ENCODE measurements at places on chromosomes 6 and 20.

DNA sequence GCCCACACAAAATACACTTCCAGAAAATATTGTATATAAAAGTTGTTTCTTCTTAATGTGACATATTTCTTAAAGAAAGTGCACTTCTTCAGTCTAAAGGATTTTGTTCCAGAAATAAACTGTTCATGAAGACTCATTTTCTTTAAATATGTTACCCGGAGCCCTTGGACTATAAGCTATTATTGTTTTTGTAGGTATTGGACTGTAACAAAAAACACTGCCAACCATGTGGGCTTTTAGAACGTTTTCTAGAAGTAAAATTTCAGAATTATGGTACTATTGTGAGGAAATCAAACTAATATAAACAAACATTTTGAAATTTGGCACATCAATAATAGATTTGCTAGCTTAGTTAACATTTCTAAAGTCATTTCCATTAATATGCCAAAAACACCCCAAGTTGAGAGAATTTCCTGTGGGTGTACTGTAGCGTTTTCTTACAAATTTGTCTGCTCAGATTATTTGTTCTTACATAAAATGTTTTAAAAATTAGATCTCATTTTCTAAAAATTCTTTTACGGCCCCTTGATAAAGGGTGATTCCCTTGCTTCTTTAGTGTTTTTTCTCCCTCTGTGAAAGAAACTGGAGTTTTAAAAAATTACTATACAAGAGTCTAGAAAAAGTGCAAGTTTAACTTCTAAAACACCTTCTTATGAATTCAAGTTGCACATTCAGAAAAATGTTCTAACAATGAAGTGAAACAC lies 3.4 kb downstream of the NKX2-4 start:
- no peak for DNase-seq

DNA sequence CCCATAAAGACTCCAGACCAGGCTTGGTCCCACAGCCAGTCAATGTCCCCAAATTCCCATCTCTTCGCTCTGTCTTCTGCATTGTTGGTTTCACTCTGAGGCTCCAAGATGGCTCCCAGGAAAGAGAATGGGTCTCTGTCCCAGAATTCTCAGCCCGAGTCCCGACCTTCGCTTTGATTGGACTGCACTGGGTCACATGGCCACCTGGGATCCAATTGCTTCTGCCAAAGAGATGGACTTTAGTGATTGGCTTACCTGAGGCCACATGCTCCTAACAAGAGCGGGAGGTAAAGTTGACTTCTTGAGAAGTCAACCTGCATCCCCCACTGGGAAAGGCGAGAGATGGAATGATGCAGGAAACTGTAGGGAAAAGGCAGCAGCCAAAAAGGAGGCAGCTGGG lies 104.7 kb upstream of the PMEPA1 start:
- no peak for DNase-seq

DNA sequence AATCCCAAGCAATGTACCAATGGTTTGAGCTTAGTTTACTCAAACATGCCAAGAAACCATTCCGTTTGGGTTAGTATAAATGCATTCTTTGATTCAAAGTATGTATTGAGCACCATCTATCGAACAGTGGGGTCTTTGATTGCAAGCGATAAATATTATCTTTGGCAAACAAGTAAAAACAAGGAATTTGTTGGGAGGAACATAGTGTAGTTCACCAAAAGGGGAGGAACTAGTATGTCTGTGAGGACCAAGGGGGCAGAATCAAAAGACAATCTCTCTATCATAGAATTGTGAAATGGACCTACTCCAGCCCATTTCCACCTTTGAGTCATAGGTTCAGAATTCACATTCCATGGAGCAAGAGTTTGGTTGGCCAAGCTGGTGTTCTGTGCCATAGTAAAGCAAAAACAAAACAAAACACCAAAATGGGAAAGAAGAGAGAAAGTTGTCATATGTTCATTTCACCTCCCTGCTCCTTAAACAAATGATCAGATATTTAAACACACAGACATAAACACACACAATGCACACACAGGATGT lies 266.0 kb downstream of the TSHZ2 start:
- DNase-seq = no peak

- DNase-seq = peak; percentile 62
Observed at GRCh38 chr20:43187476-43188233, 2.1 kb downstream of the PTPRT start.

DNA sequence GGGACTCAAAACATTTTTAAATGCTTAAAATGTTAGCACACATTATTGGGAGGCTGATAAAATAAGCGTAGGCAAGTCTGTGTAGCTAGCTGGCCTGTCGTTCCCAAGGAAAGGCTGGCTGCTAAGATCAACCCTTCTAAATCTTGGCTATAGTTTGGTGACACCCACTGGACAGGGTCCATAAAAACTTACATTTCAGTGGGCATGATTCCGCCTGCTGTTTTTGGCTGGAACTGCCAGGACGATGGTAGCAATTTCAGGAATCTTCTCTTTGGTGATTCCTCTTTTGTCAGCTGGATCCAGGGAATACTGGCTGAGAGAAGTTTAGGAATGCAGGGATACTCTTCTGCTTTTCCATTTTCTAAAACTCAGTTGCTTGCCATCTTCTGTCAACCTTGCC lies 162.2 kb downstream of the NKAIN2 start:
- DNase-seq = no peak

DNA sequence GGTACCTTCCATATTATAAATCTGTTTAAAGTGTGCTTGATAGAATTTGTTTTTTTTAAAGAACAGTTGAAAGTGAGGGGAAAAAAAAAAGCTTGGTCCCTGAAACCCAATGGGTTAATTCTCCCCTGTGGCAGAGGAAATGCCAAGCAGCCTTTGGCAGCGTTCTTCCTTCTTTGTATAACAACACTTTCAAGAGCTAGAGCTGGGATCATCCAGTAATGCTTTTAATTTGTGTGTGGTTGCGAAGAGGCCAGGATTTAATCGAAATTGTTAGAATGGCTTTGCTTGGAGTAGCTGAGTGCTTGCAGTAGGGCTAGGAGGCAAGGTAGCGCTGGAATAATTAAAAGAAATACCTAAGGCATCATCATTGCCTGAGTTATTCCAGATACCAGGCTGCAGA lies 692.0 kb downstream of the DHX35 start:
- DNase-seq = no peak

DNA sequence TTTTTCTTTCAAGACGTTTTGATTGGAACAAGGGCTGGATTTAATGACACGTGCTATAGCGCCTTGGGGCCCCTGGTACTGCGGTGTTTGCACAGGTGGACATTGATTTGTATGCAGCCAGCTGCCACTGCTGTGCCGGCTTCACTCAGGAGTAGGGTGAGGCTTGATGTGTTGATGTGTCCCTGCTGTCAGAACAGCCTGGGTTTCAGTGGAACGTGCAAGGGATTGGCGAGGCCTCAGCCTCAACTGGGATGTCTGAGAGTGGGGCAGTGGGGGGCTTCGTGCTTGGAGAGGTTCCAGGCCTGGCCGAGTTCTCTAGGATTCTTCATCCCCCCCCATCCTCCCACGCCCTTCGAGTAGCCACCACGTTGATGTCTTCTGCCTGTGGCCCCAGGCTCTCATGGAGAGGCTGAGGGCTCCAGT lies 23.0 kb downstream of the PYGB start:
- DNase-seq = no peak

DNA sequence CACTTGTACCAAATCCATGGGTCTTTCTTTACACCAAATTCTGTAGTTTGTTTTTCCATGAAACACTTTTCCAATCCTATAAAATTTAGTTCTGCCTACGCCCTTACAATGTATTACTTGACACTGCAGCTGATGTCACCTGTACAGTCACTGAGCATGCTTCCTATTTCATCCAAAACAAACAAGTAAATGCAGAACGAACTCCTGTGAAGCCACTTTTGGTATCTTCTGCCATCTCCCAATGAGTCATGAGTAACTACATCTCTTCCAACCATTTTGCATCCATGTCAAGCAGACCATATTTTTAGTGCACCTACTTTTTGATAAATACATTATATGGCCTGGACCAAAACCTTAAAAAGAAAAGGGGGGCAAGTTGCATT lies 42.4 kb downstream of the HDDC2 start:
- DNase-seq = no peak

GRCh38 chr6:1598886-1599285 lies 10.8 kb upstream of the FOXC1 start:
- DNase-seq = no peak

DNA sequence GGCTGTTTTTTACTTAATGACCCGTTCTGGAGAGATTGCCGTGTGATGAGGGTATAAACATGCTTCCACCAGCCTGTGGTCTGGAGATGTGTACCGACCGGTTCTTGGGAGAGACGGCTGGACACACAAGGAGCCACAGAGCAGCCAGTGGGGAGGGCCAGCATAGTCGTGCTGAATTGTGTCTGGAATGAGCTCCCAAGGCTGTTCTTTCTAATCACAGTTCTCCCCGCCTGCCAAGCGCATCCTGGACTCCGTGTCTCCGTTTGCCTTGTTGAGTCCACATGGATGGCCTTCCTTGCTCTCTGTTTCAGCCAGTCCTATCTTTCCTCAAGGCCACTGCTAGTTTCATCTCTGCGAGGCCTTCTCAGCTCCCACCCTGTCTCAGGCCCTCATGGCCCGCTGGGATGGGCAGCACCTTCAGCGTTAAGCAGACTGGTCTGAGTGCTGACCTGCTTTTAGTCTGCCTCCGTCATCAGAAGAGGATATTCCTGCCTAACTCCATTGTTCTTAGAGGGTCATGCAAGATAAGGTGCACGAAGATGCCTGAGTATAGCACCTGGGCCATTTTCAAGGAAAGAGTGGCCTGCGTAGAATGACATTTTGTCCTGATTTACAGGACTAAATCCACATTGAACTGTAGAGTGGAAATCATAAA lies 20.6 kb downstream of the MANBAL start:
- no peak for DNase-seq

DNA sequence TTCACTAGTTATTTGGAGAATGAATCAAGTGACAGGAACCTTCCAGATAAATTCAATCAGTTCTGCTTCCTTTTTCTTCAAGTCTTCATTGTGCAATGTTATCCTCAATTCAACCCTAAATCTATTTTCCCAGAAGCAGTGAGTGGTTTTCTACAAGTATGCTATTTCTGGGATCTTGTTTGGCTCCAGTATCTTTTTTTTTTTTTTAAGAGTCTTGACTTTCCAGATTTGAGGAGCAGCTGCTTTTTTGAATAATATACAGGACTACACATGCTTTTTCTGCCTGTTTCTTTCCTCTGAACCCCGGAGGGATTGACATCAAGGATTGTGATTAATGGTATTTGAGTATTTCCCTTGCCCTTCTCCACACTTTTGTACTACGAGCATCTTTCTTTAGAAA lies 339.2 kb upstream of the JAG1 start:
- no peak for DNase-seq

DNA sequence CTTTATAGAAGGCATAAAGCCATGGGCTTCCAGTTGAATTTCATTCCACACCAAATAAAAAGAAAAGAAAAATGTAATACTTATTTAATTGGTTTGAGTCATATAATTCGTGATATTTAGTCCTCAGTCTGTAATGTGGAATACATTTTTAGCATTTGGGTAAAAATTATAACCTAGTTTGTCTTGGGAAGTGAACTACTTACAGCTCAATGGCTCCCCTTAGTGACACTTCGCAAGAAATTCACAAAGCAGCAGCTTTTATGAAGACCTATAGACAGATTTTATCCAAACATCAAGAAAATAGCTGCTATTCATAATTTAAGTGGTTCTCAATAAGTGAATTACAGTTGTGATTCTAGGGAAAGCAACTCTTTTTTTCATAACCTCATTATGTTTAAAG lies 72.1 kb downstream of the RSPO3 start:
- no peak for DNase-seq

- DNase-seq = no peak
Observed at GRCh38 chr6:49849213-49849907, 17.0 kb downstream of the CRISP1 start.

- DNase-seq = no peak
Observed at GRCh38 chr20:48708116-48708515, 119.7 kb downstream of the PREX1 start.

DNA sequence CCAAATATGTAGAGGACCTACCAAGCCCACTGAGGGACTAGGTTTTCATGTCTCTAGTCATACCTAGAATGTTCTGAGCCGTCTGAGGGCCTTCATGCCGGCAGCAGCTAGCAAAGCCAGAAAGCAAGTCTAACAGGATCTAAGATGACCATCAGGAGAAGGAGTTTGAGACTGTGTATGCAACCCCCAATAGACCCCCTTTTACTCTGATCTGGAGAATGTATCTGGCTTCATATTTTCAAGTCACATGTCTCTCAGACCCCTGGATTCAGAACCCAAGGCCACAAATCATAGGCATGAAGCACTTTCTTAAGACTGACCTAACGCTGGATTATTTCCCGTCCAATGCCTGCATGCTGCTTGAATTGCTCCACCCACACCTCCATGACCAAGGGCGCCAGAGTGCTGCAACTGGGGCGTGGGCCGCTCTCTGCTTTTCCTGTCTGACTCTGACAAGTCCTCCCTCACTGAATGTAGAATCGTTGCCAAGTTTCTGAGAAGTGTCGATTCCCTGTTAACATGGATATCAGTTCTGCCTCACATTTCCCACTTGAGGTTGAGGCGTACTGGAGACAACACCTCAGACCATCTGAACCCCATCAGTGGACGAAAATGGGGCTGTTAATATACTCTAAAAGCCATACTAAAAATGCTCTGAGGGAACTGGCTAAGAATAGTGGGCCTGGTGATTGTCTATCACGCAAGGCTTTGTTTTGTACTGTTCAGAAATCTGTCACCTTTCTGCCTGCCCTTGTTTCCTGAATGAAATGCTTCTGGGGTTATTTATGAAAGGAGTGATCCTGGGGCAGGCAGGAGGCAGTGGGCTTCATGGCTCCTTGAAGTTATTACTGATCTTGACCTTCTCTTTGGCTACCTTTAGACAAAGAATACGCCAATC lies 23.9 kb upstream of the ASXL1 start:
- no peak for DNase-seq

- no peak for DNase-seq
Observed at GRCh38 chr6:6812427-6812826, 223.9 kb downstream of the LY86 start.

DNA sequence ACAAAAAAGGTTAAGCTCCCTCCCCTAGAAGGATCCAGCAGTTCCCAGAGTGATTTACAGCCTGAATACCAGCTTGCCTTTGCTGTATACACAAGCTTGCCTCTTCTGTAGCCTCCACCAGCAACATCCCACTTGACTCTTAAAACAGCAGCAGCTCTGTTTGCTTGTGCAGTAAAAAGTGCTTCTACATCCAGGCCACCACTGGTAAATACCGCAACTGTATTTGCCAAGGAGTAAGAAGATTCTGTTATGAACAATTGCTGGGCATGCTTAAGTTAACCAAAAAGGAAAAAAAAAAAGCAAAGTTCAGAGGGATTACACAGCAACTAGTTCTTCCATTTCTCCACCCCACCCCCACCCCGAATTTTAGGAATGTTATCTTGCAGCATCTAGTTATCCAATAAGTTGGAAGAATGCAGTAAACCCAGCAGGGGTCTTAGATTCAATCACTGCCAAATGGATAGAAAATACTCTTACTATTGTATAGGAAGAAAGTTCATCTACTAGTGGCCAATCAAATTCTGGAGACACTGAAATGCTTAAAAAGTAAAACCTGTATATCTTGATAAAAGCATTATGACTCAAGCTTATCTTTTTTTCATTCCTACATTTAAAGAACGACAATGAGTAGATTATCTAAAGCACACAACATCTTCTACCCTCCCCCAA lies 4.8 kb downstream of the SALL4 start:
- DNase-seq = no peak

Measured in GM12892 (cell line).